ENCODE measurements at places on chromosomes 3 and 15.

DNA sequence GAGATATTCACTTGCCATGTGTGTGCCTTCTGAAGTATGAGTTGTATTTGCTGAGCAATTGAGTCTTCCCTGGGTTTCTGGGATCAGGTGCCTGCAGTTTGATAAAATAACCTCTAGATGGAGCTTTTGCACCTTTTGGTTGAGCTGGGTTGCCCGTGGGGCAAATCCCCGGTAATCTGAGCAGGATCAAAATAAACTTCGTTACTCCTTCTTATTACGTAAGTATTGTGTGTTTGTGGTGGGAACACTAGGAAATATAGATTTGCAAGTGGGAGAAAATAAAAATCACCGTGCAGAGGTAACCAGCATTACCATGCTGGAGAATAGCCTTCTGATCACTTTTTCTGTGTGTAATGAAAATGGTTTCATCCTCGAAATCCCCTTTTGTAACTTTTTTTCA, 277.4 kb upstream of the NR2E3 start:
- no peak for DNase-seq

GRCh38 chr15:26698555-26698954, 74.3 kb downstream of the GABRB3 start:
- no peak for DNase-seq

DNA sequence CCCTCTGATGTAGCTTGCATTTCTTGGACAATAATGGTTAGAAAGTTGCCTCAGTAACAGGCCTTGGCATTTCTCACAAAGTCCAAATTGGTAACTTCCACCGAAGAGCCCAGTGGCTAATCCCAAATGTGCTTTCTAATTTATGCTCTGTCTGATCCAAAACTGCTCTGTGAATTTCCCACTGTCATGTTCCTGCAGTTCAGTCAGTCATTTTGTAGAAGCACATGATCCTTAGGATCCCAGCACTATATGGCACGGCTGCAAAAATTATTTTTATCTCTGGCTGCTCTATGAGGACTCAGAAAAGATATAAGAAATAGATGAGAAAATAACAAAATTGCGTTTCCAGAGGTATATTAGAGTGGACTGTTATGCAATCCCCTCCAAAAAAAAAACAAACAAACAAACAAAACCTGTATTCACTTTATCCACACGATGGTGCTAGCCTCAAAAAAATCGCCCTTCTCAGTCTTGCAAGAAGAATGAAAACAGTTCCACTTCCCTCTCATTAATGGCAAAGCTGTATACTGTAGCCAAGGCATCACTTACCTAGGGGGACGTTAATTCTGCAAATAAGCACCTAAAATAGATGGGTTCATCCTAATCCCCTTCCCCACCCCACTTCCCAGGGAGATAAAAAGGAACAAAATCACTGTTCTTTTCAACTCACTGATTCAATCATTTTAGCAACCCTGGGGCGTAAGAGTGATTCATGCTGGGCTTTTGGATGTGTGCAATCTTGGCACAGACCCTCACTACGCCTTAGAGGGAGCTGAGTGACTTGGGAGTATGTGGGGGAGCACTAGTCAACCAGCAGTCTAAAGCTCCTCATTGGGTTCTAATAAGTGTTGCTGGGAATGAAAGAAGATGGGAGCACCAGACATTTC, 61.3 kb downstream of the TMCO5A start:
- DNase-seq: no peak

DNA sequence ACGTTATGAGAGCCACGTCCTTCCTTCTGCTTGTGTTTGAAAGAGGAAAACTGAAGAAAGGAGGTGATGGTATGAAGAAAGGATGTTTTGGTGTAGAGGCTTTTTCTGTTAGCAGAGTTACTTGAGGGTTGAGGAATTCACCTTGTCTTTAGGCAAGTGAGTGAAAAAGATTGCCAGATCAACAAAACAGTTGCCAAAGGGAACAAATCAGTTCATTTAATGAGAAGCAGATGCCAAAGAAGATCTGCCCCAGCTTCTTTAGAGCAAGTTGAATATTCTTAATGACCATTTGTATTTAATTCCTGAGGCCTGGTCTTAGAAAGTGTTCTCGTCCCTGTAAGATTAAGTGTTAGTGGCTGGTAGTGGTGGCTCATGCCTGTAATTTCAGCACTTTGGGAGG, 2.6 kb downstream of the CHCHD6 start:
- no peak for DNase-seq

GRCh38 chr15:93253681-93254080, 164.7 kb upstream of the RGMA start:
- DNase-seq: no peak

- no peak for DNase-seq
These were observed 163.3 kb upstream of the IL12A start for GRCh38 chr3:159825216-159825854.

DNA sequence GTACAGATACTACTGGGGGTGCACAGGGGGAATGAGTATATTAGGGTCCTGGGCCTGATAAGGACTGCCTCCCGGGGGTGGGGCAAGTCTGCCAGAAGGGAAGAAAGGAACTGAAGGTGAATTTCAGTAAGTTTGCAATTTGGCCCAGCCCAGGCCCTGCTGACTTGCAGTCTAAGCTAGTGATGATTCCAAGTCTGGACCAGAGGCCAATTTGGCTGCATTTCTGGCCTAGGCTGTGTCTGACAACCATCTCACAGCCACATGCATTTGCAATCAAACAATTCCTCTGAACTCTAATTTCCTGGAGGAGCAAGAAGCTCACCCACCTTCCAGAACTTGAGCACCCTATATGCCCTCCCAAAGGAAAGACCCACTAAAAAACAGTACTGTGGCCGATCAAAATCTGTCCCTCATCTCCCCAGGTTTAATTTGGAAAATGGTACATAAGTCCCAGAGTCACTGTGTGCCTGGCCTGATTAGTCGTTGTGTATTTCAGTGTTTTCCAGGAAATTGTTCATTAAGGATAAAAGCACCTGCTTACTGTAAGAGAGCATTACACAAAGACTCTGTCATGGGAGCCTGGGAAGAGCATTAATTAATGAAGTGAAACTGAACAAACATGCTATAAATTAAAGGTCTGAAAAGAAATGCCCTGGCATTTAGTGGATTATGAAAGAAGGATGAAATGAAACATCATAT, 114.5 kb downstream of the MEGF11 start:
- no peak for DNase-seq

DNA sequence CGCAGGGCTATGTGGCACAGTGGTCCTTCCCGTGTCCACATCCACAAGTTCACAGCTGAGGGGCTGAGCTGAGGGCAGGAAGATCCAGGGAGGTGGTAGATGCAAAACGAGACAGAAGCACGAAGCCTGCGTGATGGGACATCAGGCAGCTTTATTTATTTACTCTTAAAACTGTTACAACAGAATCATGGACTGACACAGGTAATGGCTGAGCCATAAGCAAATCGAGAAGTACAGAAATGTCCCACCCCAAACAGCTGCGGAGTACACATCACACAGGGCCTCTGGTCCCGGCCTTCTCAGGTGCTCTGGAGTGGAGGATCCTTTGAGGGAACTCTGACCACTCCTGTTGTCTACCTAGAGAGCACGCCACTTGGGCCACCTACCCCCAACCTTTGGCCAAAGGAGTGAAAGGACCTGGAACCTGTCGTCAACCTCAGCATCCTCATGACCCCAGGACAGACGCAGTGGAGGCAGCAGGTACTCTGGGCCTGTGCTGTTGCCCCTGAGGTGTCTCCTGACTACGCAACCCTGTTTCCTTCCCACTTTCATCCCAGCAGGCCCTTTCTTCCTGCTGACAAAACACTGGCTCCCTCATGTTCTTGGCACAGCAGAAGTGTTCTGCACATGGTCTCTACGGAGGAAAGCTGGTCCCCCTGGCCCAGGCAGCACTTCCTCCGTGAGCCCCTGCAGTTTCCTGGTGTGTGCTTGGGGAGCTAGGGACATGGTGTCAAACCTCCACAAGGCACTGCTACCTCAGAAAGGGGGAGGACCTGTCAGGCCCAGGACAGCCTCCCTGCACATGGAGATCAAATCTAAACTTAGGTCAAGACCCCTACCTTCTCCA, 47.8 kb downstream of the DHX30 start:
- DNase-seq: no peak

DNA sequence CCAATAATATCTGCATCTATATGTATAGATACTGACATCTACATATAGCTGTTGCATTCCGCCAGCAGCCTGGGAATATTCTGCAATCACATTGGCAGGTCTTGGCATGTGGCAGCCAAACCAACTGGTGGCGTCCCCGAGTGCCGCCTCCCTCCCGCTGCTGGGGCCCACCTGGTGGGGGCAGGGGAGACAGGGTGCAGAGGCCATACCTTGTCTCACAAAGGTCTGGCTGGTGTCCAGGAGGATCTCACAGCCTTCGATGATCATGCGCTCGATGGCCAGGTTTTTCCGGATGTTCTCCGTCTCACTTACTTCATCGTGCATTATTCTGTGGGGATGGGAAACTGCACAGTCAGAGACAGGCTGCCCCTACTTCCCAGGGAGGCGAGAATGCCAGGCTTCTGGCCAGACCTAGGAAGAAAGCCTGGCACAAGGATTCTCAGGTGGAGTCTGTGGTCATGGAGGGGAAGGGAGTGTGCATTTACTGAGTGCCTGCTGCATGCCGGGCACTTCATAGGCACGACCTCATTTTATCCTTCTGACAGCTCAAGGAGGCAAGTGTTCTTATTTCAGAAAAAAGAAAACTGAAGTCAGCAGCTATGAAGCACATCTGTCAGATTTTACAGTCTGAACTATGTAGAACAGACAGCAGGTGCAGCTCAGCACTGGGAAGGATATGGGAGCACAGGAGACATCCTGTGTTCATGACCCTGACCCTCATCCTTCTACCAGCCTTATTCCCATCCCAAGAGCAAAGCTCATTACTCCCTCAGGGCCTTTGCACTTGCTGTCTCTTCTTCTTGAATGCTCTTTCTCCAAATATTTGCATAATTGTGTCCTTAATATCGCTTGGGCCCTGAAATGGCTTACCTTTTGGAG, 62.8 kb downstream of the RASGRF1 start:
- no peak for DNase-seq

DNA sequence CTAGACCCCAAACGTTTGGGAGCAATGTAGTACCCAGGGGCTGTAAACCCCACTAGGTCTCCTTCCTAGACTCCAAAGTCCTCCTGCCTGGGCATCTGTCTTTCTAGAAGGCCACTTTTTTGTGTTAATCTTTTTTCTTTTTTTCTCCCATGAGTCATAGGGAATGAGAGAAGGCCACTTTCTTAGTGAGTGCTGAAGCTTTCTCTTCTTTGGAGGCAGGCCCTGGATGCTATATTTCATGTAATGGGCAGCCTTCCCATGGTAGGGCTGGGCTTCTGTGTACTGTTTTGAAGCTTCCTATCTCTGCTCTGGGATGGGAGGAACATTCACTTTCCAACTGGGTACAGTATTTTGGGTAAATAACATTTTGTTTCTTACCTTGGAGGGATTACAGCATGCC, 15.2 kb upstream of the RTP2 start:
- no peak for DNase-seq

GRCh38 chr3:128190501-128190900, 37.2 kb downstream of the EEFSEC start:
- no peak for DNase-seq

GRCh38 chr15:72382146-72382545, 6.3 kb upstream of the HEXA start:
- no peak for DNase-seq

GRCh38 chr3:131356006-131356595, 25.5 kb upstream of the NUDT16 start:
- no peak for DNase-seq

GRCh38 chr3:27637346-27637995, 84.7 kb downstream of the EOMES start:
- no peak for DNase-seq

GRCh38 chr3:77686560-77686959, 646.7 kb downstream of the ROBO2 start:
- no peak for DNase-seq

- DNase-seq: no peak
These were observed 33.5 kb downstream of the HMCES start for GRCh38 chr3:129312021-129312639.

DNA sequence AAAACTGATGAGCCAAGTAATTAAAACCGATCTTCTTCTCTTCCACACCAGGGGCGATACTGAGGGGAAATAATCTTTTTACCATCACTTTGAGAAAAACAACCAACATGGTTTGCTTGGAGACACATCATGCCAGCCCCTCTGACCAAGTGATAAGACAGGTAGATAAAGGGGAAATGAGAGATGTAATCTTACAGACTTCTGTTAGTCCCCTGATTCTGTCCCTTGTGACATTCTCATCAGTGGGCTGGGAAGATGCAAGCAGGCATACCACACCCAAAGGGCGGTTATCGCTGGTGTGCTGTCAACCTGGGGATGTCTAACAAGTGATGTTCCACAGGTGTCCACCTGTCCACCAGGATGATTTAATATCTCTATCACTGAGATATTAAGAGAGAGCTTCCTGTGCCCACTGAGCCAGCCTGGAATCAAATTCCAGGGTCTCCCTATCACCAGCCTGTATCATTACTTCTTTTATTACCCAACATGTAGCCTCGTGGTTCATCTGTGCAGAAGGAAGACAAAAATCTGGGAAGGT, 315.0 kb downstream of the FOXP1 start:
- DNase-seq: no peak

DNA sequence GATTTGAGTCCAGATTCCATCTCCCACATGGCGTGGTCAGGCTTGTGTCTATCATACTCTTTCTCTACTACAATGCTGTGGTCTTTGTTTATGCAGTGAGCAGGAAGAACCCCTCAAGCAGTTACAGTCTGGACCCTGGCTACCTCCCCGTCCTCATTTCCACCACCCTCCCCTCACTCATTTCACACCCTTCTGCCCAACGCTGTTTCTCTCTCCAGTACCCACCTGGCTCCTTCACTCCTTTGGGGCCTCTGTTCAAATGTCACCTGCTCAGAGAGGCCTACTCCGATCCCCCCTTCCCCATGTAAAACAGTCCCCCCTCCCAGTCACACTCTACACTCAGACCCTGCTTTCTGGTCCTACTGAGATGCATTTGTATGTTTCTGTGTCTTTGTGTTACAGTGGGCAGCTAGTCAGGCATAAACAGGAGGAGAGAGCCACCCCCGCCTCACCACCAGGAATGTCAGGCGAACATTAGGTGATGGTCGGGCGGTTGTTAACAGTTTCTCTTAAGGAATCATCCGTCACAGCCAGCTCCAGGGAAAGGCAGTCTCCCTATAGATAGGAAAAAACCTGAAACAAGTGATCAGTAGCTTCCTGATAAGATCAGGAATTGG, 53.7 kb upstream of the CA12 start:
- DNase-seq: no peak

- no peak for DNase-seq
These were observed 819.7 kb downstream of the FHIT start for GRCh38 chr3:60431599-60431958.

GRCh38 chr15:74133694-74134386, 3.5 kb downstream of the ISLR2 start:
- no peak for DNase-seq

GRCh38 chr15:91231703-91232102, 131.6 kb downstream of the SV2B start:
- no peak for DNase-seq

GRCh38 chr15:75760704-75761435, 48.2 kb upstream of the CSPG4 start:
- no peak for DNase-seq

All from activated naive CD8-positive, alpha-beta T cell treated with anti-CD3 and anti-CD28 coated beads, Interleukin-2, amount 50 U/mL, for 16 hours (primary cell).